Kidney glomerular epithelial cell (primary cell): ENCODE measurements at places on chromosomes 6 and 20.

DNA sequence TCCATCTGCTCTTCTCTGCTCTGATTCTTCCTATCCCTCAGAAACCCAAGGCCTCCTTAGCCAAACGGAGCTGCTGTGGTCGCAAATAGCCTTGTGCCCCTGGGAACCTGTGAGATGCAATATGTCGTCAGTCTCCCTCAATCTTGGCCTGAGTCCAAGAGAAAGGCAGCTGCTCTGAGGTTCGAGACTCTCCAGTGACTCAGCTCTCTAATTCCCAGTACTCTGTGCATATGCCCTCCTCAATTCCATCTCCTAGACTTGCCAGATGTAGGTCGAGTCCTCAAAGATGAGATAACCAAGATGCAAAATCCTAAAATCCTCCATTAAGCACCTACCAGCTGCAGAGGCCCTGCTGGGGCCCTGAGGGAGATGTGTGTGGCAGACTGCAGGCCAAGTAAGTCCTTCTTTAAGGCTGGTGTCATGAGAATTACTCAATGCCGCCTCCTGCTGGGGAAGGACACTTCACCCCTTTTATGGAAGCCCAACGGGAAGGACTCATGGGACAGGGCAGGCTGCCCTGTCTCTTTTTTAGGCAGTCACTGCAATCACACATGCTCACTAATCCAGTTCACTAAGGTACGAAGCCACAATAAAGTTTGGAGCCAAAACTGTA lies 28.5 kb downstream of the C6orf15 start:
- no peak for DNase-seq

DNA sequence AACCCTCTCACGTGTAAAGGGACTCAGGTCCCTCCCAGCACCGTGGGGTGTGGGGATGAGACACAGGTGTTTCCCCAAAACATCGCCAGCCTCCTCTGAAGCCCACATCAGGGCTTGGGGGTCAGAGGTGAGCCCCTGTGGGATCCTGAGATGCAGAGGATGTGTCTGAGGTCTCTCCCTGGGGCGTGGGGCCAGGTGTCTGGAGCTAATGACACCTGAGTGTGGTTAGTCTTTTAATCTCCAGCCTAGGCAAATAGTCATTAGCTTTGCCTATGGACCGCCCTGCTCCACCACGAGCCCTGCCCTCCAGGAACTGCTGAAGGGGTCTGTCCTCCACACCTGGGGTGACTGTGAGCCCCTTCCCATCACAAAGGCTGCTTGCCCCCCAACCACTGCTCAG lies 1.7 kb downstream of the SRMS start:
- no peak for DNase-seq

- no peak for DNase-seq
Observed at GRCh38 chr6:148750838-148751792, 4.3 kb downstream of the UST start.

DNA sequence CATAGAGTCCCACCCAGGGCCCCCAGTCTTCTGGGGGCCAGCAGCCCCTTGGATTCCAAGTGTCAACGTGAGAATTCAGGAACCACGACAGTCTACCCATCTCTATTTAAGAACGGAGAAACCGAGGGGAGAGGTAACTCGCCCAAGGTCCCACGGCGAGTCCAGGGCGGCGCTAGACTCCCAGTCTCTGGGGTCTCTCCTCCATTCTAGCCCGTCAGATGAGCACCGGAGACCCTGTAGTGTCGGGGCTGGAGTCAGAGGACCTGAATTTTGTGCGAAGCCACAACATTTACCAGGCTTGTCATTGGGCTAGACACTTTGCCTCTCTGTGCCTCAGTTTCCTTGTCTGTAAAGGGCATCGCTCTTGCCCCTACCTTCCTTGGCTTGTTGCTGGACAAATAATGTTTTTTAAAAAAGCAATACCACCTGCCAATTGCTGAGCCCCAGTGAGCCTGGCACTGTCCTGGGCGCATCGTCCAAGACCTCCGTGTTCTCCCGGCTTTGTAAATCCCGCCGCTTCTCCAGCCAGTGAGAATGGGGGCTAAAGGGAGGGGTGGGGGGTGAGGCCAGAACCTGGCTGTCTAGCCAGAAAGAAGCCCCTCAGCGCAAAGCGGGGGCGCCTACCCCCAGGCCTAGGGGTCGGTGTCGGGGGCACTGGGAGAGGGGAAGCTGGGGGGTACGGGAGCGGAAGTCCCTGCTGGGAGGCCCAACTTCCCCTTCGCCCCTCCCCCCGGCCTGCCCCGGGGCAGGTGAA lies 91.7 kb downstream of the NCR2 start:
- no peak for DNase-seq

DNA sequence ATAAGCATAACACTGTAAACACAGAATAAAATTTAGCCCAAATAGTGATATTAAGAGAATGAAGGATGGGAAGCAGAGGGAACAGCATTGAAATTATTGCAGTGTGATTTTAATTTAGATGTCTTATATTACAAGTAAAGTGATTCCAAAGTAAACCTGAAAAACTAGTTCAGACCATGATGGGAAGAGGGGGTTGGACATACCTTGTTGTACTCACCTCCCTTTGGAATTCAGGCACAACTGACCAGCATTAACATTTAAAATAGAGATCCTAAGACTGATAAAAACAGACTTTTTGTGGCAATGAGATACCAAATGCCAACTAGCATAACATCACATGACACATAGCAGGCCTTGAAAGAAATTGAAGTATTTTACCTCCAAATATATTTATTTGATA lies 262.6 kb upstream of the PRND start:
- DNase-seq, result no peak

DNA sequence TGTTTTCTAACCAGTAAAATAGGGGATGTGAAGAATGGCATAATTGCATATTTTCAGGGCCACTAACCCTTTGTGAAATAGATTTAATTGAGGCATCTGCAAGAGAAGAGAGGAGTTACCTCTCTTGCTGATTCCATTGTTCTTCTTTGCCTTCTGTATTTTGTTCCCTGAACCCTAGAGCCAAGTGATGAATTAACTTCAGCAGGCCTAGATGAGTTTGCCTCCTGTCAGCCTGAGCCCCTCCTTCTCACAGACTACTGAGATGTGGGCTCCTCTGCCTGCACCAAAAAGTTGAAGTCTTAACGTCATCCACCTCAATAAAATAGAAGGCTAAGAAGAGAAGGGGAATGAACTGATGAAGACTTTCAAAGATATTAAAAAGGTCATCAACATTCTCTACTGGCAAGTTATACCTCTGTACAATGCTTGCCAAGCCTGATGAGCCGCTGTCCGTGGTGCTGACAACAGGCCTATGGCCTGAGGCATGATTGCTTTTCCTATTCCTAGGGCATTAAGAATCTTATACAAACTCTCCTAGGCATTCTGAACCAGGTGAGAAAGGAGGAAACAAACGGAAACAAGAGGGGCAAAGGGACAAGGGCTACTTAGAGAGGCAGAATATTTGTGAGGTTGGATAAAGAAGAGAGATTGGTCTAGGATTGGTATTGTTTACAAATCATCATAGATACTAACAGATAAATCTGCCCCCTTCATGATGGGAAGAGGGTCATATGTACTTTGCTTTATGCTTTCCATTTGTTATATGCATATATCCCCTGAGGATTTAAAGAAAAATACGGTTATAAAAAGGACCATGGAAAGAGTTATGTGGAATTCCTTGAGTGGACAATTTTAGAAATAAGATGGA lies 46.8 kb downstream of the CD24 start:
- peak; percentile 49 for DNase-seq

DNA sequence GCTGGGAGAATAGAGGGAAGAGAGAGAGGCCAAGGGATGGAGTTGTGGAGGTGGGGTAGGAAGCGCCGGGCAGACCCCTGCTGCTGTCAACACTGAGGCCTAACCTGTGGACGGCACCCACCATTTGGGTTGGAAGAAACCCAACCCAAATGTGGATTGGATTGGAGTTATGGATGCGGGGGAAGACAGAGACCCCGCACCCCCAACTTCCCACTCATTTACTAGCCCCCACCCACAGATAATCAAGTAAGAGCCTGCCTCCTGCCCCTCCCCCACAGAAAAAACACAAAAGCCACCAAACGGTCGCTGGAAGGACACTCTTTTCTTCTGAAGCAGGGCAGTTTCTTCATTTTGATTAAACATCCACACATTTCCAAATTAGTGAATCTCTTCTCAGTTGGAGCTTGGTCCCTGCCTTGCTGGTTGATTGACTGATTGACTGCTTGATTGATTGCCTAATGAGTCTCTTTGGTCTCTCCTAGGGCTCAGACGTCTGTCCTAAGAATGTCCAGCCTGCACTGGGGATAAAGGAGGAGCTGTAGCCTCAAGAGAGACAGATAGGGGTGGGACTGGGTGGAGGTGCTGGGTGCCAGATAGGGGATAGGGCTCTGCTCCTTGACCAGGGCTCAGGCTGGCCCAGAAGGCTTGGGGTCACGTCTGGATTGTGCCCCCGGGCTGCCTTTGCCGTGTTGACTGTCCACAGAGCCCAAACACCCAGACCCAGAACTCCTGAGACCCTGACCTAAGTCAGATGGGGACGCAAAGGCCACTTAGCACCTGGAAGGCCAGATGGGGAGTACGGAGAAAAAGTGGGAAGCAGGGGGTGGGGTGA lies 74.9 kb upstream of the FOXP4 start:
- no peak for DNase-seq

GRCh38 chr6:5506149-5506548 lies 244.8 kb downstream of the FARS2 start:
- DNase-seq, result no peak

GRCh38 chr6:2551705-2552104 lies 199.0 kb downstream of the MYLK4 start:
- no peak for DNase-seq

- DNase-seq, result no peak
Observed at GRCh38 chr20:48142516-48142773, 357.2 kb upstream of the SULF2 start.

DNA sequence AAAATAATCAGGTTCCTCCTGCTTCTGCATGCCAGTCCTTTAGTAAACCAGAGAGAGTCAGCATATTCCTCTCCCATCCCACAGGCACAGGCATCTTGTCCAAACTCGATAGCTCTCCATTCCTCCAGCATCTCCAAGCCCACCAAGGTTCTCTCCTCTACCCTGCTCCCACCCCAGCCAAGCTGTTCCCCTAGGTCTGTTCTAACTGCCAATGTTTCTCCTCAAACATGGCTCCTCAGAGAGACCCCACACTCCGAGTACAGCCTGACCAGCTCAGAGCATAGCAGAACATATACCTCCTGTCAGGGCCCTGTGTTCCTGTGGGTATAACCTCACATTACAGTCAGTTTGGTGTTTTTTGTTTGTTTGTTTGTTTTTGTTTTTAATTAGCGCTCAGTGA lies 177.8 kb downstream of the VEGFA start:
- DNase-seq, result no peak

DNA sequence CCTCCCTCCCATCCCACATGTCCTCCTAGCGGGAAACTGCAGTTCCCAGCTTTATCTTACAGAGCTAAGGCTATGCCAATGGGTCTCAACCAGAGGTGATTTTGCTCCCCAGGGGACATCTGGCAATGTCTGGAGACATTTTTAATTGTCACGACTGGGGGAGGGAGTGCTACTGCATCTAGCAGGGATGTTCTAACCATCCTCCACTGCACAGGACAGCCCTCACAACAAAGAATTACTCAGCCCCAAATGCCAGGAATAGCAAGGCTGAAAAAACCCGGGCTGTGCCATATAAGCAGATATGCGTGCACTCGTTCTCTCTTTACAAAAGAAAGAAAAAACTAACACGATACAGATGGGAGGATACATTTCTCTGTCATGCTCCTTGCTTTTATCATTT lies 8.5 kb downstream of the MRPS18A start:
- DNase-seq, result no peak

DNA sequence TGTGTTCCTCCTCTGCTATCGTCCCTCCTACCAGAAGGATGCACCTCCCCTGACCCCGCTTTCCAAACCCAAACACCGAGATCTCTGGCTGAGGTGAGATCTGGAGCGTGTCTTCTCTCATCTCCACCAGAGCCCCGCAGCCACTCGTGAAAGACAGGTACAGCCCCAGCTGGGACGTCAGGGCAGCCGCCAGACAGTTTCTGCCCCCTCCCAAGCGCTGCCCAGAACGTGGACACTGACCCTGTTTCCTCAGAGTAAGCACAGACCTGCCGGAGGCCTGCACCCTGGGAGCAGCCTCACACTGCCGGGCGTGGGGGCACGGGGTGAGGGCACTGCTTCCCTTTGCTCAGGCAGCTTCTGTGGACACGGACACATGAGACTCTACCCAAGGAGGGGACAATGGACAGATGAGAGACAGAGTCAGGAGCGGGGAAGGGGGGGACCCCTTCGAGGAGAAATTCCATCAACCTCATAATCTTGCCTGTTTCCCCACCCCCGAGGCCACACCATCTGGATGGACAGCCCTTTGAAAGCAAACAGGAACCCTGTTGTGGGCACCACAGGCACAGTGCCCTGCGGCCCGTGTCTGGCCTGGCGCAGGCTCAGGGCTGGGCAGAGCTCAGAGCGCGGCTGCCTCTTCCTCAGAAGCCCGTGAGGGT lies 210.6 kb downstream of the DLL1 start:
- DNase-seq, result no peak

DNA sequence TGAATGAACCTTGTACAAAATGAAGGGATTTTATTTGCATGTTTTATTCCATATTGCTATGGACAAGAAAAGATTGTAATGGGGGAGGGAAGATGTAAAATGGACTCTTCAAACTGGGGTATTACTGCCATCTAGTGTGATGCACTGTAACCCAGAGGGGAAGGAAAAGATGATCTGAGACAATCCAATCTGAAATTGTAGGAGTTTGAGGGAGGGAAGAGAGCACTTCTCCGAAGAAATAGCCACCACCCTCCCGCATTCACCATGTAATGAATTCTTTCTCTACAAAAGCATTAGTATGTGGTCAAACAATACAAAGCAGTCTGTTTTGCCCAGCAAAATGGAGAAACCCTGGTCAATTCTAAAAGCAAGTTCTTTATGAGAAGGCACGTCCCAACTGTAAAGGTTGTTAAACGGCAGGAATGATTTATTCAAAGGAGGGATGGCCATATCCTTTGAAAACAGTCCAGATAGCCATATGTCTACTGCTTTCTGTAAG lies 679.5 kb upstream of the NRSN1 start:
- peak; percentile 43 for DNase-seq

DNA sequence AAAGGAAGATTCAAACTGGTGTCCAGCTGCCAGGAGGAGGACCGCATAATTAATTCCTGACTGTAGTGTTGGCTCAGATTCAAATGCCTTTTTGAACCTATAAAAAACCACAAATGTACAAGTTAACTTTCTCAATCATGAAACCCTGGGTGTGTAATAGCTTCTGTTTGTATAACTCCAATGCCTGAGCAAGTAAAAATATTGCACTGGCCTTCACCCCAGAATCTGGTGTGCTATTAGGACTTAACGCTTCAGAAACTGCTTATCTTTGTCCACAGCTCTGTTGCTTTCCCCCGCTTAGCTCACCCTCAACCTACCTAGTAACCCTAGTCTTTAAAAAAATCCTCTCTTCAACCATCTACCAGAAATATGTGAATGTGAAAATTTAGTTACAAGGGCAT lies 119.1 kb upstream of the MAP7 start:
- peak; percentile 97 for DNase-seq

GRCh38 chr6:145273136-145273535 lies 462.2 kb downstream of the EPM2A start:
- no peak for DNase-seq

- no peak for DNase-seq
Observed at GRCh38 chr6:40802481-40802880, 215.3 kb upstream of the LRFN2 start.

GRCh38 chr20:23926944-23927872 lies 47.7 kb upstream of the CST5 start:
- DNase-seq, result no peak
